ENCODE measurements at places on chromosomes 16 and 17.

DNA sequence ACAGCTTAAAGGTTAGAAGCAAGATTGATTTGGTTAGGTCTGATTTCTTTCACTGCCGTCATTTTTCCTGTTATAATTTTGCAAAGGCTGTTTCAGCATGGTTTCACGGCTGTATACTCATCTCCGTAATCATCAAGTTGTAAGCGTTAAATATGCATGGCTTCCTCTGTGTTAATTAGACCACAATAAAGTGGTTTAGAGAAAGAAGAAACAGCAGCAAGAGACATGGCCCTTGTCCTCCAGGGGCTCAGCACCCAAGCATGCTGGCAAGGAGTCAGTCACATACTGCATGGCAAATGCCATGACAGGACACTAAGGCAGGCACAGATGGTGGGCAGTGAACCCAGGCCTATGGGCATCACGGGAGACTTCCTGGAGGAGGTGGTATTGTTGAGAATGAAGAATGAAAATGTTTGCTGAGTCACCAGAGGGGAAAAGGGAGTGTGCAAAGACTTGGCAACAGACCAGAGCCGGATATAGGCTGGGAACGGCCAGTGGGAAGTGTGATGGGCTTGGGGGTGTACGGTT, 61.4 kb upstream of the PLCG2 start:
- no peak overlapping the region for H3K4me3 ChIP-seq
- H3K4me1 ChIP-seq, result peaks cover 7% of the 10 kb centered on the region
- no peaks in the 10 kb centered on the region for H3K27me3 ChIP-seq

DNA sequence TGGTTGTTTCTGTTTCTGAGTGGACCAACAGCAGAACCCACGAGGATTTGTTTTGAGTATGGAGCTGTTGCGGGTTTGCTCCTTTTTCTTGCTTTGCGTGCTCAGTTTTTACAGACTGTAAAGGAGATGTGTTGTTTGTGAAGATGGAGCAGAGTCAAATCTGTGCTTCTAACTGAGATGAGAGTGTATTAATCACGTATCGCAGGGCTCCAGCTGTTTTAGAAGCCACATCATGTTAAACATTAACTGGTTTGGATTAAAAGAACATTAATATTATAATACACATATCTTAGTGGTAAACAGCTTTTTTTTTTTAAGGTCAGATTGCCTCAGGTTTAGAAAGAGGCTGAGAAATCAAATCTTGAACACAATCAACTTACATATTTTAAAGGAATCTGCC, 69.4 kb downstream of the YPEL2 start:
- H3K27me3 ChIP-seq, result no peaks in the 10 kb centered on the region
- H3K36me3 ChIP-seq, result no peaks in the 10 kb centered on the region
- H3K4me3 ChIP-seq, result no peak overlapping the region
- no peaks in the 10 kb centered on the region for H3K4me1 ChIP-seq
- peak overlapping the region; percentile 9 for H3K27ac ChIP-seq

DNA sequence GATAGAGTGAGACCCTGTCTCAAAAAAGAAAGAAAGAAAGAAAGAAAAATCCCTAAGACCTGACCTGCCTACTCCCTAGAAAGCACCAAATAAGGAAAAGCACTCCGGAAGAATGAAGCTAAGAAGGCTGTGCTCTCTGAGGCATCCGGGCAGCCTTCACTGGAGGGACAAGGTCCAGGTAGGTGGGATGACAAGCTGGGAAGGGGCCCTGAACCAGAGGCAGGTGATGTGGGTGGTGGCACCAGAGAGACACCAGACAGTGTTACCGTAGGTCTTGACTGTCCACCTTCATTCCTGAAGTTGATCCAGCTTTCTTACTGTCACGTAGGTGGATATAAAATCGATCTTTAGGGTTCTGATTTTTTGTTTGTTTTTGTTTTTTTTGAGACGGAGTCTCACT, 26.3 kb downstream of the SMTNL2 start:
- no peaks in the 10 kb centered on the region for H3K4me1 ChIP-seq
- H3K27ac ChIP-seq, result no peak overlapping the region
- DNase-seq, result no peak
- no peak overlapping the region for H3K4me3 ChIP-seq
- no peaks in the 10 kb centered on the region for H3K36me3 ChIP-seq
- H3K27me3 ChIP-seq, result no peaks in the 10 kb centered on the region

DNA sequence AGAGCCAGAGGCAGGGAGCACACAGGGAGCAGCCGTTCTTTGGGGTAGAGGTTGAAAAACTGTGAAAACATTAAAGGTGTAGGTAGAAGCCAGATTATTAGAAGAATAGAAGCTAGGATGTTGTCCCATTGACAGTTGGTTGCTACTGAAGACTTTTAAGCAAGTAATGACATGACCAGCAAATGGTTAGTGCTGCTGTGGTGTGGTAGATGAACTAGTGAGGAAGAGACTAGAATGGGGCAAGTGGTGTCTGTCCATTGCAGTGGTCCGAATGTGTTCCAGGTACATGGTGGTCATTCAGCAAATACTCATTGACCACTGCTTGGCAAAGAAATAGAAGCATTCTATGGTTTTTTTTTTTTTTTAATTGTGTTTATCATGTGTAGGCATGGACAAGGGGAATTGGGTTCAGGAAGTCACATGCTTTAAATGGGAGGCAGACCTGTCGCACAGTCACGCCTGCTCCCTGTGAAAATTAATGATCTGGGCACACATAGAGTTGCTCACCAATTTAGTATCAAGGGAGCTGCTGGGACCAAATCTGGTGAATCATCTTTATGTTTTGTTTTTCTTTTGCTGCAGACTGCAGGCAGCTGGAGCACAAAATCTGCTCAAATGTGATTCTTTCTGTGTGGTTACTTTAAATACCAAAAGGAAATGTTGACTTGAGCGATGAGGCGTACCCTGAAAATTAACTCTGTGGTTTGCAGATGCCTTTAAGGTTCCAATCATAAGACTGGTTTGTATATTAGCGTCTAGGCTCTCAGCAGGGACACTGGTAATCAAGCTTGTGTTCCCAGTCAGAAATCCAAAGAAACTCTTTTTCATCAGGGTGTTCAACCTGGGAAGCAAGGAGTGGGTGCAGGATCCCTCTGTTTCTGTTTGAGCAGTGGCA, 30.7 kb downstream of the YPEL2 start:
- peak overlapping the region; percentile 65 for H3K27ac ChIP-seq
- no peaks in the 10 kb centered on the region for H3K27me3 ChIP-seq
- peaks cover 79% of the 10 kb centered on the region for H3K4me1 ChIP-seq
- no peaks in the 10 kb centered on the region for H3K36me3 ChIP-seq

- peaks cover 32% of the 10 kb centered on the region for H3K36me3 ChIP-seq
- no peak for DNase-seq
These were observed 3.6 kb downstream of the GPS1 start for GRCh38 chr17:82055023-82055964.

DNA sequence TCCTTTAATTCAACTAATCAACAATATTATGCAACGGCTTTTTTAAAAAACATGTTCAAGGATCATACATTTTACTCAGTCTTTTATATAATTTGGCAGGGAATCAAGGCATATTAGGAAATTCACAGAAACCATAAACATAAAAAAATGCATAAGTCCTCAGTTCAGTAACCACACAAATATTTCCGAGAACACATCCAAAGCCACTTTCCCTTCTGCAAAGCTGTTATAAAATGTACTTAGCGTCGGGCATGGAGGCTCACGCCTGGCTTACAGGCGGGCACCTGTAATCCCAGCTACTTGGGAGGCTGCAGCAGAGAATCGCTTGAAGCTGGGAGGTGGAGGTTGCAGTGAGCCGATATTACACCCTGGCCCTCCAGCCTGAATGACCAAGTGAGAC, 9.7 kb upstream of the ZC3H7A start:
- no peaks in the 10 kb centered on the region for H3K27me3 ChIP-seq
- no peak overlapping the region for H3K4me3 ChIP-seq
- H3K36me3 ChIP-seq, result no peaks in the 10 kb centered on the region
- no peak for DNase-seq
- H3K4me1 ChIP-seq, result no peaks in the 10 kb centered on the region
- no peak overlapping the region for H3K27ac ChIP-seq

GRCh38 chr16:24800586-24800985, 45.2 kb upstream of the SLC5A11 start:
- H3K4me1 ChIP-seq, result no peaks in the 10 kb centered on the region
- no peak overlapping the region for H3K4me3 ChIP-seq
- H3K27me3 ChIP-seq, result no peaks in the 10 kb centered on the region
- H3K36me3 ChIP-seq, result peaks cover 9% of the 10 kb centered on the region
- no peak overlapping the region for H3K27ac ChIP-seq
